ENCODE measurements at places on chromosomes 4 and X.

GRCh38 chr4:158599150-158599549 is 72.5 kb downstream of the C4orf46 start:
- DNase-seq = no peak

DNA sequence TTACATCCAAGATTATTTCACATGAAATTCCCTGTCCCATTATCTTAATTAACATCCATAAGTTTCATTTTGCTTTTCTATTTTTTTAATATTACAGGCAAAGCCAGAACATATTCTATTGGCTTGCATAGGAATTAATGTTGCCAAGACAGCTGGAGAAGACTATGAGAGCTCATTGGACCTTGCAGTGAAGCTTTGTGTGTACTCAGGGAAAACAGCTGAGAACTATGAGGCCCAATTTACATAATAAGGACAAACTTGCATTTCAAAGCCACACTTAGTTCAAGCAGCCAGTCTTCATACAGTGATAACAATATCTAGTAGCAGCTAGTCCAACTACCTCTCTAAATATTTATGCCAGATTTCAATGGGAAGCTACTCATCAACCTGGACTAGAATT is 134.4 kb downstream of the DDX53 start:
- no peak for DNase-seq

DNA sequence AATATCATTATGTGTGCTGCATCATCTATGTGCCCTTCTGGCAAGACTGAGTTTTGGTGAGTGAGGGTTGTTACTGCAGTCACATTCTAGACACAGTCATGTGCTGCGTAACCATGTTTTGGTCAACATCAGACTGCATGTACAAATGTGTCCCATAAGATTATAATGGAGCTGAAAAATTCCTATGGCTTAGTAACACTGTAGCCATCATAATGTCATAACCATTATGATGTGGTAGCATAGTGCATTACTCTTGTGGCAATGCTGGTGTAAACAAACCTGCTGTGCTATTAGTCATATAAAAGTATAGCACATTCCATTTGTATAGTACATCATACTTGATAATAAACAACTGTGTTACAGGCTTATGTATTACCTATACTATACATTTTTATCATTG is 198.1 kb upstream of the NUDT6 start:
- DNase-seq = no peak

- DNase-seq = no peak
Measured at GRCh38 chrX:50988649-50989048, 78.1 kb downstream of the BMP15 start.

- no peak for DNase-seq
Measured at GRCh38 chrX:37776987-37777325, 2.9 kb upstream of the CYBB start.

DNA sequence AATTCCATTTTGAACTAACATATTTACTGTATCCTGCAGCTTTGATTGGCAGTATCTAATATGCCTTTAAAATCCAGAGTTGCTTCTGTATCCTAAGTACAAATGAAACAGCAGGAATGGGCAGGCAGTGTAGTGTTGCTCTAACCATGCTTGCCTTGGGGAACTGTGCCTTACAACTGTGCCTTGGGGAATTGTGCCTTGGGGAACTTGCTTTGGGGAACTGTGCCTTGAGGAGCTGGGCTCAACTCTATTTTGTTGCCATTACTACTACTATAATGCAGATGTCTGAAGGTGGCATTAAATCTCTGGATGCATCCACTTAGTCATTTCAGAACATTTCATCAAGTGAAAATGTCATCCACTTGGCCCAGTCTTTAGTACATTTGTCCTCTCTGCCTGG is 6.9 kb downstream of the CXCL3 start:
- DNase-seq = no peak
